ENCODE measurements at places on chromosomes 12 and 14. TPM values are rescaled to one million over a fixed set of nuclear protein-coding genes. Genes with fewer than 3 reads are reported as not detected.

GRCh38 chr12:66910366-66910974 is 231.6 kb upstream of the GRIP1 start:
- no peak for DNase-seq

- DNase-seq = no peak
Observed at GRCh38 chr12:61871485-61871810, 388.8 kb upstream of the USP15 start.

GRCh38 chr12:124576061-124576650 is 8.7 kb upstream of the NCOR2 start:
- no peak for DNase-seq

TEX22 gene
- total RNA-seq = not detected

Data from A172 (cell line).